ENCODE measurements at places on chromosomes 2 and 18.

DNA sequence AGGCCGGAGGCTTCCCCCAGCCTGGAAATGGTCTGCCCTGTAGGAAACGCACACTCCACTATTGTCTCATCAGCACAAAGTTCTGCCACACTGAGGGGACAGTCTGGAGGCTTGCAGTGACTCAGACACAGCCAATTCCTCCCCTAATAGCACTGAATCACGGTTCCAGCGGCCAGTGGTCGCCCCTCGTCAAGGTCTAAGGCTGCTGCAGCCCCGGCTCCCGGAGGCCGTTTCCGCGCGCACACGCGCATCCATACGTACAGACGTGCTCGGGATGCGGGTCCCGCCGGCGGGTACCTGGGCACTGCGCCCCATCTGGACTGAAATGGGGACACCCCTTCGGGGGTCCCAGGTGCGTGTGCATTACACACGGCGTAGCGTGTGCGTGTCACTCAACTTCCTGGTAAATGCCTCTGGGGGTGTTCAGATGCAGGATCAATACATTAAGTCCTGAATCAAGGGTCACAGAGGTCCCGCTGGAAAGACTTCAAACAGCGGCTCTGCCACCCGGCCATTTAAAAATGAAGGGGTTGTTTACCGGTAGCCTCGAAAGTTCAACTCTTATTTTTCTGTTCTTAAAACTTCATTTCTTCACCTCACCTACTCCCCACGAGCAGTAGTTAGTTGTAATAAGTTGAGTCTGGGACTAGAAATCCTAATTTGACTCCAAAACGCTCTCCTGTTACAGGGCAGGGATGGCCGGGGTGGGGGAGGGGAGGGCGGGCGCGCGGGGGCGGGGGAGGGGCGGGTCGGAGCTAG is 572 bp upstream of the ZNF516 start:
- no peak for DNase-seq

- DNase-seq = no peak
Measured at GRCh38 chr2:152537081-152537651, 180.1 kb downstream of the PRPF40A start.

DNA sequence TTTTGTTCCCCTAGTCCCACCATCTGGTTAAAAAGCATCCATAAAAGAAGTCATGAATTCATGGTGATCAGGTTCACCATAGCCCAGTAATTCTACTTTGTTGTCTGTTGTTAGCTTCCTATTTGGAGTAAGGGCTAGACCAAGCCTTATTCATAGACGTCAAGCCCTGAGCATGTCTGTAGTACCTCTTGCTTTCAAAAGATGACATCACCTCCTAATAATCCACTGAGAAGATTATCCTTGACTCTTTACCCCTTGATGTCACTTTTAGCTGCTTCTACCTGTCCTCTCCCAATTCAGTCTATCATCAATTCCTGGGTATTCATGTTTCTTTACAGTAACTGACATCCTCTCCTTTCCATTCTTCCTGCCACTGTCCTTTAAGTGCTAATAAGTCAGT is 90.1 kb downstream of the EML6 start:
- DNase-seq = no peak

GRCh38 chr2:188399159-188399558 is 107.5 kb downstream of the GULP1 start:
- no peak for DNase-seq

- no peak for DNase-seq
Measured at GRCh38 chr2:183248866-183249567, 124.8 kb downstream of the NUP35 start.

- no peak for DNase-seq
Measured at GRCh38 chr2:201996679-201997314, 36.9 kb upstream of the FZD7 start.

DNA sequence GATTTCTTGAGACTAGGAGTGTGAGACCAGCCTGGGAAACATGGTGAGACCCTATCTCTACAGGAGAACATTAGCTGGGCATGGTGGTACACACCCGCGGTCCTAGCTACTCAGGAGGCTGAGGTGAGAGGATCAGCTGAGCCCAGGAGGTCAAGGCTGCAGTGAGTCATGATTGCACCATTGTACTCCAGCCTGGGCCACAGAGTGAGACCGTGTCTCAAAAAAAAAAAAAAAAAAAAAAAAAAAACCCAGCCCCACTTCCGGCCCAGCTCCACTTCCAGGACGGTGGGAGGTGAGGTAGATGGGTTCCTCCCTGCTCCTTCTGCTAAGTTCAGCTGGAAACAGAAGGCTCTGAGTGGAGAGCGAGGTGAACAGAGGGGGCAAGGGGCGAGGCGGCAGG is 41.4 kb upstream of the NFATC1 start:
- DNase-seq = no peak

DNA sequence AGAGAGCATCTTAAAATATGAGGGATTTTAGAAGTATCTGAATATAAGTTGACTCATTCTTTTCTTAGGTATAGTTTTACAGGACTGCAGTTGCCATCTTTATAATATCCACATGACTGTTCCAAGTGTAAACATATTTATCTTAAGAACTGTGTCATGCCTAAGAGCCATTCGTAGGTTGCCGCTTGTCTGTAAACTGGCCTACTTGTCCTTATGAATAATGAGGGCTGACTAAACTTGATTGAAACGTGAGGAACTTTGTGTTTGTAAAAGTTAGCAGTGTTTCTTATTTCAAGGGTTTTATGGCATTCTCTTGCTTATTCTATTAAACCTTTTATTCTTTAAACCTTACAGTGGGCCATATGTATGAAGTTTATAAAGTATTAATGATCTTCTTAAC is 99.6 kb downstream of the MAP3K20 start:
- no peak for DNase-seq

DNA sequence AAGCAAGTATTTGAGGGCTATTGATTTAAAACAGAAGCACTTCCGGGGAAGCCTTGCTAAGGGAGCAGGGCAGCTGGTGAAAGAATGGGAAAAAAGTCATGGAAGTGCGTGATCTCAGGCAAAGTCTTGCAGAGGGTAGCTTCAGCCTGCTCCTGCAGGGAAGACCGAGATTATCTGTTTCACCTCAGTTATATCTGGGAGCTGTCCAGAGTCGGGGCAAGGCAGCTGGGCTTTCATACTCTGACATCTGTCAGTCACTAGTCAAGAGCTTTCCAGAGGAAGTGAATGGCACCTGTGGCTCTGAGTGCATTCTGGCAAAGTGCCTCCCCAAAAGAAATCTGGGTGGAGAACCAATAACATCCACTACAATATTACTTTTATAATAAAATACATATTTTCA is 8.7 kb downstream of the NXPH2 start:
- DNase-seq = no peak

DNA sequence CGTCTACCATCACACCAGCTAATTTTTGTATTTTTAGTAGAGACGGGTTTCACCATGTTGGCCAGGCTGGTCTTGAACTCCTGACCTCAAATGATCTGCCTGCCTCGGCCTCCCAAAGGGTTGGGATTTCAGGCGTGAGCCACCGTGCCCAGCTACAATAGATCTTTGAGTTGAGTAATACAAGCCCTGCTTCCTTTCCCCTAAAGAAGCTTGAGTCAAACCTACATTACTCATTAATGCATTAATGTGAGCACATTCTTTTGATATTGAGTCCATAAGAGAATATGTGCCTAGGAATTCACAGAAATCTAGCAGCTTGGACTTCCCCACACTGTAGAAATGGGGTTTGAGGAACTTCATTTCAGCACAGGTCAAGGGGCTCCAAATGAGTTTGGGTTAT is 39.6 kb downstream of the PSMG2 start:
- no peak for DNase-seq

- DNase-seq = no peak
Measured at GRCh38 chr2:100267751-100268150, 54.5 kb downstream of the LONRF2 start.

Data from stimulated activated CD8-positive, alpha-beta memory T cell treated with anti-CD3 and anti-CD28 coated beads, Interleukin-15, amount 100 ng/mL, for 4 hours (primary cell).